ENCODE measurements at places on chromosomes 13 and 19.

GRCh38 chr13:113912596-113912995 is 48.7 kb upstream of the GAS6 start:
- DNase-seq: no peak

- no peak for DNase-seq
These were observed 43.1 kb downstream of the RFXAP start for GRCh38 chr13:36862002-36862685.

GRCh38 chr13:74201530-74201929 is 67.3 kb upstream of the KLF12 start:
- DNase-seq: no peak

DNA sequence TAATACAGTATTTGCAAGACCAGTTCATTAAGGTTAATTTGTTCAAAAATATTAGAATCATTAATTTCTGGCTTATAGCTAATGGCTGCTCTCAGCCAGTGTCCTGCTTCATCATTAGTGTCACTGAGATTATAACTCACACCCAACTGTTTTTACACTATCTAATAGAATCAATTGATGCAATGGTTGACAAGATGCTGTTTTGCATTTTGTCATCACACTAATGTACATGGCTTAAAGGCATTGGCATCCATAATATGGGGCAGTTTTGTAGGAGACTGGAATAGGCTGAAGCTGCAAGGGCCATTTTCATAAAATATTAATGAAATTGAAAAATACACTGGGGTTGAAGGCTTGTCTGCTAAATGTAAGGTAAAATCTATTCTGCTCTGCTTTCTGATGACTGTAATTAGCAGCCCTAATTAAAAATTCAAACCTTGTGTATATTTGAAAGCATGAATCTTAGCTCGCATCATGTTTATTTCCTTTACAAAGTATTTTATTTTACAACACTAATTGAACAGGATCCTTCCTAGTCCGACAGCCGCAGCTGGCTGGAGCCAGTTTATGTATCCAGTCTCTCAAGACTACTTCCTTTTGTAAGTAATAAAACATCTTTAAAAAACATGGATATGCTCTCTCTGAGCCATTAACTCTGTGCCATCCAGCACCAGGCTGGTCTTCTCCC is 296.7 kb downstream of the POU4F1 start:
- DNase-seq: no peak

GRCh38 chr13:25981060-25981459 is 70.8 kb downstream of the SHISA2 start:
- no peak for DNase-seq

- no peak for DNase-seq
These were observed 2280.4 kb upstream of the PCDH20 start for GRCh38 chr13:63696055-63696454.

GRCh38 chr19:15252398-15253018 is 20.3 kb upstream of the EPHX3 start:
- DNase-seq: no peak

- no peak for DNase-seq
These were observed 317.3 kb downstream of the ZNF536 start for GRCh38 chr19:30689474-30689873.

GRCh38 chr13:20451397-20451796 is 74.3 kb downstream of the CRYL1 start:
- DNase-seq: no peak

DNA sequence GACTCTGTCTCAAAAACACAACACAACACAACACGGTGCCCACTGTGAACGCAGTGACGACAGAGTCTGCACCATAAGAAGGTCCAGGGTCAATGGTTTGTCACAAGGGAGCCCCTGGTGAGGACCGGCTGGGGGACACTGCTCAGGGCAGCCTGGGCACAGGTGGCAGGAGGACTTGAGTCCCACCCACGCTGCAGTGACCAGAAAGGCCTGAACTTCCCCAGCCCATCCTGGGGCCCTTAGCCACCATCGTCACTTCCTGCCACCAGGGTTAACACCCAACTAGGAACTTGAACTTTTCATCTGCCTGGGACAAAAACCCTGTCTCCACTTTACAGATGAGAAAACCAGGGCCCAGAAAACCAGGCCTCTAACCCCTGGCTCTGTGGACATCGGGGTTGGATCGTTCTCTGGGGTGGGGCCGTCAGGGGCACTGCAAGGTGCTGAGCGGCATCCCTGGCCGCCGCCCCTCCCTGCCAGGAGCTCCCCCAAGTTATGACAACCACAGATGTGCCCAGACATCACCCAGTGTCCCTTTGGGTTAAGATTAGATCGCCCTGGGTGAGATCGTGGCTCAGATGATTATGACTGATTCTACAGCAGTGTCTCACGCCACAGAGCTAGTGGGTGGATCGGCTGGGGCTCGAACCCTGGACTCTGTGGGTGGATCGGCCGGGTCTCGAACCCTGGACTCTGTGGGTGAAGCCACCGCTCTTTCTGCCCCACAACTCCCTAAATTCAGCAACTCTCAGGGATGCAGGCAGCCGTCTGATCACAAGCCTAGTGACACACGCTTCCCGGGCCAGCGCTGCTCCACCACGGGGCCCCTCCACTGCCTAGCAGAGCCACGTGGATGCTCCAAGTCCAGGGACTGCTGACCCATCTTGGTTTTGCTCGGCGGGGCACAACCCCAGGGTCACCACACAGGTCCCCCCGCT is 14.0 kb downstream of the MOB3A start:
- peak; percentile 69 for DNase-seq

DNA sequence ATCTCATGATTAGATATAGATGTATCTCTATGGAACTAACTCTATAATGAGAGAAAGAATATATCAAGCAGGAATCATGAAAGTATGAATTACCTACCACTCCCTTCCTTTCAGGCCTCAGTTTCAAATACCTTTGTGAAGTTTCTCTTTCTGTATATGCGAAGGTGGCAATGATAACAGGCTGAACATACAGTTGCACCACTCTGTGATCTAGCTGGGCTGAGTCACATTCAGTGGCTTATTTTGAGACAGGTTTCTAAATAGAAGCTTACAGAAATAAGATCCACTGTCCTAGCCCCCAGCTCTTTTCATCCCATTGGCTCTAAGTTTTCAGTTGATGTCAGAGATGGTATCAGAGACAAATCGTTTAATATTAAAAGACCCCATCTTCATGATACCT is 662.0 kb downstream of the SLITRK1 start:
- DNase-seq: no peak

- DNase-seq: peak; percentile 62
These were observed at the start of gene ISYNA1 for GRCh38 chr19:18437491-18438330. ISYNA1 (minus strand) TSS chr19:18438133; CDS start chr19:18437979, 154 bp downstream.

GRCh38 chr13:85808811-85809210 is 9.6 kb upstream of the SLITRK6 start:
- no peak for DNase-seq

DNA sequence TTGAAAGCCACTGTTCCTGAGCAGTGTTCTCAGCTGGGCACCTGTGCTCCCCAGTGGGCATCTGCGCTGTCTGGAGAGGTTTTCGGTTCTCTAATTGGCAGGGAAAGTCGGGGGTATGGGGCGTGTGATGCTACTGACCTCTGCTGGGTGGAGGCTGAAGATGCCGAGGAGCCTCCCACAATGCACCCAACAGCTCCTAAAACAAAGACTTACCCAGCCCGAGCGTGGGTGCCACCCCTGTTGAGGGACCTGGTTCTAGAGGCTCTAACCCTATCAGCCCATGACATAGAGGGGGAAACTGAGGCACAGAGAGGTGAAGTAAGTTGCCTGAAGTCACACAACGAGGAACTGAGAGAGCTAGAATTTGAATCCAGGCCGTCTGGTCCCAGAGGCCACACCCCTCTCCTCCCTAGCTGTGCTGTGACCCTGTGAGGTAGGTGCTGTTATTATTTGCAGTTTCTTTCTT is 2.3 kb downstream of the SPACA4 start:
- DNase-seq: peak; percentile 55

Measured in stimulated activated naive CD8-positive, alpha-beta T cell treated with anti-CD3 and anti-CD28 coated beads, Interleukin-15, Interleukin-2, amounts not matched to agents 100 U/mL and 50 U/mL, for 24 hours (primary cell).